Stimulated activated CD4-positive, alpha-beta T cell treated with anti-CD3 and anti-CD28 coated beads, Interleukin-1b, Interleukin-23, amount 100 ng/mL, for 1 hour (primary cell): ENCODE measurements at places on chromosomes 4 and X.

- DNase-seq = no peak
Measured at GRCh38 chr4:177128306-177128705, 181.4 kb upstream of the NEIL3 start.

GRCh38 chr4:114599231-114599902 lies 760 bp downstream of the UGT8 start:
- no peak for DNase-seq

DNA sequence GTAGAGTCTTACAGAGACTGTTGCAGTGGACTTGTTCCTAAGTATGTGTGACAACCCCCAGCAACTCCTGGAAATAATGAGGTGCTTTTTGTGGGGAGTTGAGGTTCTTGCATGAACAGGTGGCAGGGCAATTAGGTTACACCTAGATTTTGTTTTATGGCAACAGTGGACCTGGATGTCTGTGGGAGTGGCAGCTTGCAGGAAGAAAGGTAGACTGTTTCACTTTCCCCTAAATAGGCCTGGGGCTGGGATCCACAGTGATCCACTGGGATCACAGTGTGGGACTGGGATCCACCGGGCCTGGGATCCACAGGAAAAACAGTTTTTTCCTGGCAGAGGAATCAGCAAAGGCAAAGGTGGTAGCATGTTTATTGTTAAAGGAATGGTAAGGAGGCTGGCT lies 18.3 kb upstream of the USP9X start:
- no peak for DNase-seq

- no peak for DNase-seq
Measured at GRCh38 chr4:4501679-4502078, 40.2 kb downstream of the STX18 start.

DNA sequence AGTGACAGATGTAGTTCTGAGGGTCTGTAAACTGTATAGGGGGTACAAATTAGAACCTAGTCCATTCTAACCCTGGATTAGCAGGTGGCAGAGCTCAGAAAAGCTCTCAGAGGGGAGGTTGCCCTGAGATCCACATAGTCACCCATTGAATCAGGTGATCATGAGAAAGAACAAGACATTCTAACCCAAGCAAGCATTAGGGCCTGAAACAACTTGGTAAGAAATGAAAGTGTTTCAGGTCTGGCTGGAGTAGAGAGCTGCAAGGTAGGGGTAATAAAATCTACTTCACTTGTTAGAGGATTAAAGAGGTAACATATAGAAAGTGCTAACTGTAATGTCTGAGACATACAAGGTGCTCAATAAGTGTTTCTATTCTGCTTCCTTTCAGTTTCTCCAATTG lies 8.8 kb upstream of the BMP2K start:
- DNase-seq = no peak

GRCh38 chrX:23883737-23884354 lies 23.9 kb downstream of the APOO start:
- DNase-seq = no peak

GRCh38 chr4:22857411-22857810 lies 164.7 kb downstream of the GBA3 start:
- DNase-seq = no peak

GRCh38 chr4:48356355-48356754 lies 15.0 kb downstream of the SLAIN2 start:
- no peak for DNase-seq

DNA sequence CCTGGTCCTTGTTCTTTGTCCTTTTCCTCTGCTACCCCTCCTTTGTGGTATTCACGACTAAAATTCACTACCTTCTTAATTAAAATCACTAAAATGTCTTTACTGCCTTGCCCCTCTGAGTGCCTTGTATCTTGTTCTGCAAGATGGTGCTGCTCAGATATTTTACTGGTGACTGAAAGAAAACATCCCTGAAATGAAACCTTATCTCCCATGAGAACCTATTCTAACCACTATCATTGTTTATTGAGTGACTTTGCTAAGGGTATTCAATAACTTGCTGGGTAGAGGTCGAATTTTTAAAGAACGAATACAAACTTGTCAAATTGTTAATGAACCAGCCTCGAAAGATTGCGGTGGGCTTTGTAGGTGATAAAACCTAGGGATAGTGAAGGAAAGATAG lies 52.8 kb downstream of the SPRY1 start:
- no peak for DNase-seq

- DNase-seq = no peak
Measured at GRCh38 chr4:71187404-71188155, 151.2 kb upstream of the SLC4A4 start.

DNA sequence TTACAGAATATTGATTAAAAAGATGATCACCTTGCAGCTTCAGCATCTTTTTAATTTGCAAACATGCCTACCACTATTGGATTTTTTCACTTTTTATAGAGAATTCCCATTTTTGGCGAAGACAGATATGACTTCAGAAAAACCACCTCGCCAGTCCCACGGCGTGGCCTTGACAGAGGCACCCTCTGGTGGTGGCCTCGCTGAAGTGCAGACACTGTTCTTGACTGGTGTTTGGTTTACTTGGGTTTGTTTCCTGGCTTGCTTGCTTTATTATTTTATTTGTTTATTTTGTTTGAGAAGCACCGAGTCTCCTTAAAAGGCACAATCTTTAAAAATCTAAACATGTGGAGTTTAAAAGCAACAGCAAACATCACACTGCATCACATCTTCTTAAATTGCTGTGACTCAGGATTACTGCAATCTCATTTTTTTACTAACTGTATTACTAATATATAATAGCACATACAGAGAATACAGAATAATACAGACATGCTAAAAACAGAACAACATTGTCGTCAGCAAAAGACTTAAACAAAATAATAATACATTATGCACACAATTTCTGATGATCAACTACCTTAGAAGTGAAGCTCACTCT lies 13.1 kb upstream of the AMTN start:
- DNase-seq = peak; percentile 14

DNA sequence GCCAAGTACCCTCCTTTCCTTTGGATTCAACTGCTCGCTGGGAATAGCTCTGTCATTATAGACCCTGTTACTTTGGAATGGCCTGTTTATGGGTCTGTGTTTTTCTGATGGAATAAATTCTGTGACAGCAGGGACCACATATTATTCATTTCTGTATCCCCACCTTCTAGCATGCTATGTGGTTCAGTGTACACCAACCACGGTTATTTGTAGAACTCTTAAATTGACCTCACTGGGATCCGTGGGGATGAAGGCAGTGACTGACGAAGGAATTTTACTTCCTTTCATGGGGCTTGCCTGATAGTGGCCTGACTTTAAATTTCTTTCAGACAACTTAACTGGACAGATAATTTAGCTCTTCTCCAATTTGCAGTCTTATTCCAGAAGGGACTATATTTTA lies 343.2 kb downstream of the SPRY1 start:
- no peak for DNase-seq

GRCh38 chrX:95330292-95330691 lies 1354.3 kb upstream of the DIAPH2 start:
- DNase-seq = no peak

DNA sequence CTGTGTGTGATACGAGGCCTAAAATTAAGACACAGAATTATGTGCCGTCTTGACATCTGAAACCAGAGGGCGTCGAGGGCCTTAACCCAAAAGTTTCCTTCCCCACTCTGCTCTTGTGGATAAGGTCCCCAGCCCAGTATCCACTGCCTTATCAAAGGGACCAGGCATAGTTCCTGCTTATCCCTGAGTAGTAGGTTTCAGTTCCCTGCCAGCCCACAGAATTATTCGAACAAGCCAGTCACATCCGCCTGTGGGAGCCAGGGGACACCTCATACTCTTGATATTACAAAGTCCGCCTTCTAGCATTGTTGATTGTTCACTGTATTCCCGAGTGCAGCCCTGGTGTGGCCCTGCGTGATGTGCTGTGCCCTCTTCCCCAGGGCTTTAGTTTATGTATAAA lies 5.4 kb upstream of the MMRN1 start:
- DNase-seq = no peak

GRCh38 chr4:3010577-3010976 lies 47.2 kb downstream of the GRK4 start:
- DNase-seq = no peak

DNA sequence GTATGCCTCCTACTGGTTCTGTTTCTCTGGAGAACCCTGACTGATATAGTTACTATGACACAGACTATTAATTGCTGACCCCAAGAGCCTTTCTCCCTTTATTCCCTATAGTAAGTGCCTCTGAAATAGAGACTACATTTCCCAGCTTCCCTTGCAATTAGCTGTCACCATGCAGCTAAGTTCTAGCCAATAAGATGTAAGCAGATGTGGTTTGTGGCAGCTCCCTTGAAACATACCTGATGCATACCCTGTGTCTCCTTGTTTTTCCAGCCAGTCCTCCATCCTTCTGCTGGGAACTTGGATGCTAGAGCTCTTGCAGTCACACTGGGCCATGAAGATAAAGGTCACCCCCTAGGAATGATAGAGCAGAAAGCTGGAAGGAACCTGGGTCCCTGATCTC lies 9.7 kb upstream of the TMEM165 start:
- no peak for DNase-seq

GRCh38 chr4:176271749-176272148 lies 2.7 kb upstream of the ASB5 start:
- no peak for DNase-seq

GRCh38 chrX:46152756-46153155 lies 392.5 kb downstream of the ZNF674 start:
- DNase-seq = no peak

- no peak for DNase-seq
Measured at GRCh38 chrX:10833299-10834169, 213.1 kb upstream of the MID1 start.

DNA sequence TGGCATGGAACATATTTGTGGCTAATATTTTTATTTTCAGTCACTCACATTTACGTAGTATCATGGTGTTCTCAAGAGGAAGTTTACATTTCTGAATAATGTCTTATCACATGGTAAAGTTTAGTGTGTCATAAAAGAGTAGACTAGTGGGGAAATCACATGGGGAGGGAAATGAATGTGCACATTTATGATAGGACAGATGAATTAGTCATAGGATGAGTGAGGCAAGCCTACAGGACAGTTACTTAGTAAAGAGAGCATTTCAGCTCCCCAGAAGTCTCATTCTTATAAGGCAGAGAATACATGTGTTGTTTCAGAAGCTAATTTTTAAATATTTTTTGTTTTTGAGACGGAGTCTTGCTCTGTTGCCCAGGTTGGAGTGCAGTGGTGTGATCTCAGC lies 6.2 kb downstream of the GK start:
- no peak for DNase-seq

DNA sequence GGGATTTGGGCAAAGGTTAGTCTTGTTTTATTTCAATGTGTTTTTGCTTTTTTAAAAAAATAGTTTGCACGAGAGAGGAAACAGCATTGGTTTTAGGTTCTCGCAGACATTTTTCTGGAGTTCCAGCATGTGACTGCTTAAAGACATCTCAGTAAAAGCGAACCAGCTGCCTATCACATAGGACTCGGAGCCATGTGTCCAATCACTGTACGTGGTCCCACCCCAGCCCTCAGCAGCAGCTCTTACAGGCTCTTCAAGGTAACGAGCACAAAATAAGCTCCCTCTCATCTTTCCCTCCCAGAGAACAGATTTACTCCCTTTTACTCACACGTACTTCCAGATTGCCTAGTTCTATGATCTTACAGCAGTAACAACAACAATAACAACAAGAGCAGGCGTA lies 68.7 kb downstream of the MCF2 start:
- DNase-seq = no peak

GRCh38 chr4:106132045-106132444 lies 184.0 kb downstream of the TBCK start:
- DNase-seq = no peak

GRCh38 chrX:21493226-21493830 lies 119.1 kb downstream of the CNKSR2 start:
- DNase-seq = no peak

- no peak for DNase-seq
Measured at GRCh38 chrX:48996969-48997368, 5.1 kb downstream of the GRIPAP1 start.

GRCh38 chr4:70365479-70365878 lies 4.9 kb downstream of the SMR3A start:
- no peak for DNase-seq

DNA sequence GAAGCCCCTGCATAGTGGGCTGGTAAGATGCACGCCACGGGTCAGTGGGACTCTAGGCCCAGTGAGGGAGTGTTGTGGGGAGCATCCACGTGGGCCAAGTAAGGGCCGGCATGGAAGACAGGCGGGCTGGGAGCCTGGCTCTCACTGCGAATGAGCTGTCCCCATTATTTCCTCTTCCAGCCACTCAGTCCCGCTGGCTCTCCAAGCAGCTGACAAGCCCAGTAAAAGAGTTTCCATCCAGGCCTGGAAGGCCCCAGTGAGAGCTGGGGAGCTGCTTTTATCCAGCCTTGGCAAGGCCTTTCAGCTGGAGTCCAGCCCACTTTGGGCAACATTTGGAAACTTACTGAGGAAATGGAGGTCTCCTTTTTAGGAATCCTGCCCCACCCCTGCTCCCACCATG lies 24.9 kb downstream of the APLN start:
- DNase-seq = no peak

DNA sequence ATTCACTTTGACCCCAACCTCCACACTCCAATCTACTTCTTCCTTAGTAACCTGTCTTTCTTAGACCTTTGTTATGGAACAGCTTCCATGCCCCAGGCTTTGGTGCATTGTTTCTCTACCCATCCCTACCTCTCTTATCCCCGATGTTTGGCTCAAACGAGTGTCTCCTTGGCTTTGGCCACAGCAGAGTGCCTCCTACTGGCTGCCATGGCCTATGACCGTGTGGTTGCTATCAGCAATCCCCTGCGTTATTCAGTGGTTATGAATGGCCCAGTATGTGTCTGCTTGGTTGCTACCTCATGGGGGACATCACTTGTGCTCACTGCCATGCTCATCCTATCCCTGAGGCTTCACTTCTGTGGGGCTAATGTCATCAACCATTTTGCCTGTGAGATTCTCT lies 344 bp downstream of the OR13H1 start:
- DNase-seq = no peak

DNA sequence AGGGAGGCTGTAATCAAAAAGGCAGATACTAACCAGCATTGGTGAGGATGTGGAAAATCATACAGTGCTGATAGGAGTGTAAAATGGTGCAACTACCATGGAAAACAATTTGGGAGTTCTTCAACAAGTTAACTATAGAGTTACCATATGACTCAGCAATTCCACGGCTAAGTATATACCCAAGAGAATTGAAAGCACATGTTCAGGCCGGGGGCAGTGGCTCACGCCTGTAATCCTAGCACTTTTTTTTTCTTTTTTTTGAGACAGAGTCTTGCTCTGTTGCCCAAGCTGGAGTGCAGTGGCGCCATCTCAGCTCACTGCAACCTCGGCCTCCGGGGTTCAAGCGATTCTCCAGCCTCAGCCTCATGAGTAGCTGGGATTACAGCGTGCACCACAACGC lies 15.0 kb upstream of the CD99L2 start:
- no peak for DNase-seq

DNA sequence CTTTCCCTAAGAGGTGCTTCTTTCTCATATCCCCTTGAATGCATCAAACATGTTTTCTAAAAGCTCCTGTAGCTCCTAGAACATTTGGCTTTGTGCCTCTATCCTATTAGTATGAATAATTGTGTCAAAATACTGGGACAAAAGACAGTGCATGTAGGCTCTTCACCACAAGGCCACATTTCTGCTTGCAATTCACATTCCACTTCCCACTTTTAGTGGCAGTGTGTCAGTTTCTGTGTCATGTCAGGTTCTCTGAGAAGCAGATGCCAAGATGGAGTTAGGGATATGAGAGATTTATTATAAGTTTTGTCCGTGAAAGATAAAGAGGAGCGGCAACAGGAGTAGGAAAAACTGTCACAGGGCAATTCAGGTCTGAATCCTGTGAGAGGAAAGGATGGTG lies 61.3 kb upstream of the GPRIN3 start:
- DNase-seq = no peak
